ENCODE measurements at places on chromosomes 4 and X.

GRCh38 chr4:139501117-139501516 lies 47.2 kb downstream of the RAB33B start:
- DNase-seq, result no peak

DNA sequence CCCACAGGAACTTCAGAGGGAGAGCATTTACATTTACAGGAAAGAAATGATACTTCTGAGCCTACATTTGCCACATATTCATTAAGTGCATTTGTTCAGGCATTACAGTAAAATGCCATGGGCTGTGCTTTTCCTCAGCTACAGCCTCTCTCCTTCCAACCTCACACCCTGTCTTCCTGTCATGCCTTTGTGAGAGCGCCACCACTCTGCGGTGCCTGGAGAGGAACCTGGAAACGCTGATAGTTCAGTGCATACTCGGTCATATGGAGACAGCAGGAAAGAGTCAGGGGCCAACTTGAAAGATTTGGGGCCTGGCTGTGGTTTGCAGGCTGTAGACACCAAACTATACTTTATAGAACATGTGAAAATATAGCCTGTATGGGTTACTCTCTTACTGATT lies 40.5 kb downstream of the NFKB1 start:
- DNase-seq, result no peak

DNA sequence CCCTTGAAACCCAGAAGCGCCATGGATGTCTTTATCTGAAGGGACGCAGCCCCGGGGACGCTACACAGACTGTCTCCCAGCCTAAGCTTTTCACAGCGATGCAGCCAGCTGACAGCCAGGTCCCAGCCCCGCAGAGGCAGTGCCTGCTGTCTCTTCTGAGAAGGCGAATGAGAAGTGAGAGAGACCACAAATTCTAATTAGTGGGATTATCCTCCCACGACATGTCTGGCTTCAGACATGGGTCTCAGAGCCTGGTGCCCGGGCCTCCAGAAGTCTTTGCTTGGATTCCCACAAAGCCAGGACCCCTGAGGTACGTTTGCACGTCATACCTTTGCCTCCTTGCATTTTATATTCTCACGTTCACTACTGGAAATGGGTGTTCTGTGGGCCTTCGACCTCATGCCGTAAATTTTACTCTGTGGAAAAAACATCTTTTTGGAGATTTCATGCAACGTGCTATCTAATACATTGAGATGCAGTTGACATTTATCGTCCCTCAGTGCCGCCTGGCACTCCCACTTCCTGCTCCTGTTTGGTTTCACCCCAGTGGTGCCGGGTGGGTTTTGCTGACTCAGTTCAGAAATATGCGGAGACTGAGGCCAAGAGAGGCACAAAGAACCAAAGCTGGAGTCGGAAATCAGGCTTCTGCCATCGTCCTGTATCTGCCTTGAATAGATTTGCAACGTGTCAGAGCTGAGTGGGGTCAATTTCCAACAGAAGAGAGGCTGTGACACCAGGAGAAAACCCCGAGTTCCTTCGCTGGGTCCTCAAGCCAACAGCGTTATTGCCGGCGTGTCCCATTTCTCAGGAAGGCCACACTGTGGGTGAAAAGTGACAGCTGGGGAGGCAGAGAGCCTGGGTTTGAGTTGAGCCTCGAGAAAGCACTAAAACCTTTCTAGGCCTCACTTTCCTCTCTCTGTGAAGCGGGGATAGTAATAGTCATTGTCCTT lies 114.4 kb downstream of the STK32B start:
- peak; percentile 66 for DNase-seq

DNA sequence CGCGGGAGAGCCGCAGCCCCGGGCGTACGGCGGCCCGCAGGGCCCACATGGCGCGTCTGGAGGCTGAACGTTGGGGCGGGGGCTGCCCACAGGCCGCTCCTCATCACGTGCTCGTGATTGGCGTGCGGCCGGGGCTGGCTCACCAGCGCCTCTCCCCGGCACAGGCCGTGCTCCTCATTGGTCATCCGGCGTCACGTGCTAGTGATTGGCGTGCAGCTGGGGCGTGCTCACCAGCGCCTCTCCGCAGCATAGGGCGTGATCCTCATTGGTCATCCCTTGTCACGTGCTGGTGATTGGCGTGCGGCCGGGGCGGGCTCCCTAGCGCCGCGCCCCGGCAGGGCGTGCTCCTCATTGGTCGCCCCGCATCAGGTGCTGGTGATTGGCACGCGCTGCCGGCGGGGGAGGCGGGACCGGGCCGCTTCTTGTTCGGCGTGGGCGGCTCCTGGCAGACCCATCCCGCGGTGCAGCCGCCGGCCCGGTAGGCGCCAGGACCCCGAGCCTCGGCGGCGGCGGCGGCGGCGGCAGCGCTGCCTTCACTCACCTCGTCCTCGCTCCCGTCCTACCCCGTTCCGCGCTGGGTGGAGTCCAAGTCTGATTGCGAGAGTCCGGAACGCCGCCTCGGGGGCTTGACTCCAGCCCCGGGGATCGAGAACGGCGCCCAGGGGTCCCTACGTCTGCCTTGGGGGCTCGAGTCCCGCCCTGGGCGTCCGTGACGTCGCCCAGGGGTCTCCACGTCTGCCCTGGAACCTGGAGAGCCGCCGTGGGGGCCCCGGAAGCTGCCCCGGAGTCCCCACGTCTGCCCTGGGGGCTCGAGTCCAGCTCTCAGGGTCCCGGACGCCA lies at the start of gene GTPBP6:
GTPBP6 (minus strand) TSS at position 58 of the 840 bp plus-strand sequence; CDS start at position 49, 9 bp downstream.
- DNase-seq, result no peak

GRCh38 chr4:48361012-48361400 lies 19.7 kb downstream of the SLAIN2 start:
- DNase-seq, result no peak

All from NCI-H526 treated with DMSO at 0.1 percent for 48 hours (cell line).